Fibroblast of skin of right biceps (primary cell): ENCODE measurements at places on chromosomes 3 and 15.

GRCh38 chr3:69142090-69142489 lies 19.7 kb upstream of the LMOD3 start:
- peak; percentile 12 for DNase-seq

GRCh38 chr15:65248511-65249255 lies 37.4 kb upstream of the CILP start:
- peak; percentile 43 for DNase-seq

- DNase-seq = peak; percentile 54
Measured at GRCh38 chr3:44476181-44476611, 1.3 kb downstream of the ZNF445 start.

GRCh38 chr3:436053-436452 lies 239.5 kb downstream of the CHL1 start:
- no peak for DNase-seq

GRCh38 chr3:58487140-58487886 lies 4.6 kb upstream of the KCTD6 start:
- peak; percentile 67 for DNase-seq

DNA sequence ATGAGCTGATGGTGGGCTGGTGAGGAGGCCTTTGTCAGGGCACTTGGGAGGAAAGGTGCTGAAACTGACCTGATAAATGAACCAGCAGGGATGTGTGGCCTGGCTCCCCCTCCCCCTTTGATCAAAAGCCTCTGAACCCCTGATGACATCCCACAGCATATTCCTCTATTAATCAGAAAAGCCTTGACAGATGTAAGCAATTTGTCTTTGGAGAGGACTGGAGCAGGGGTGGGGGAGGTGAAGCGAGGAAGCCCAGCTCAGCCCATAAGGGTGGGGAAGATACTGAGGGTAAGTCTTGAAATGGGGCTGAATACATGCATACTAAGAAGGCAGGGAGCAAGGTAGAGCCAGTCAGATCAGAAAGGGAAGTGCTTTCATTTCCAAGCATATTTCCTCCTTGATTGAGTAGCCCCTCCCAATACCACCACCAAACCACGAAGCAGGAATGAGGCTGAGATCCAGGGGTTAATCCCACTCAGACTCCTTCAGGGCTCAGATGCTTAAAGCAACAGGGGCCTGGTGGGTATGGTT lies 34.7 kb upstream of the MRPS22 start:
- peak; percentile 78 for DNase-seq

- DNase-seq = no peak
Measured at GRCh38 chr15:63953524-63953923, 92.8 kb downstream of the DAPK2 start.

DNA sequence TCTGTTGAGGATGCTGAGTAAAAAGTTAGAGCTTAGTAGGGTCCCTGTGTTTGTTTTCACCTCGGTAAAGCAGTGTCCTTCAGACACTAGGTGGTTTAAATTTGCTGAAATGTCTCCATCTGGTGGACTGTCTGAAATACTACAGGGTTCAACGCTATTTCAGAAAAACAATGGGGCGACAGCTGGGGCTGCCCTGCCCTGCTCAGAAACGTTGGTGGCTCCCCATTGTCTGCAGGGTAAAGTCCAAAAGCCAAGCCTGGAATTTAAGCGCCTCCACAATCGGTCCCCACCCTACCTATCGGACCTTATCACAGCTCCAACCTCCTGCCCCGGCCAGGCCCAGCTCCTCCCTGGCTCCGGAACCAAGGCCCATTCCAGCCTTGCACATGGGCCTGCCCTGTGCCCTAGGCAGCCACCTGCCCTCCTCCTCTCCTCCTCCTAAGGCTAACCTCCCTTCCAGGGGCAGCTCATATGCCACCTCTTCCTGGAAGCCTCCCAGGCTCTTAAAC lies 4.3 kb upstream of the TSEN2 start:
- peak; percentile 50 for DNase-seq
